Erythroblast (primary cell): ENCODE measurements at places on chromosomes 5 and 9.

GRCh38 chr9:89658401-89658800 lies 53.6 kb downstream of the GADD45G start:
- DNase-seq = no peak

- DNase-seq = no peak
Measured at GRCh38 chr5:78002690-78003089, 226.6 kb upstream of the TBCA start.

- no peak for DNase-seq
Measured at GRCh38 chr5:37090123-37090726, 159.0 kb downstream of the CPLANE1 start.

DNA sequence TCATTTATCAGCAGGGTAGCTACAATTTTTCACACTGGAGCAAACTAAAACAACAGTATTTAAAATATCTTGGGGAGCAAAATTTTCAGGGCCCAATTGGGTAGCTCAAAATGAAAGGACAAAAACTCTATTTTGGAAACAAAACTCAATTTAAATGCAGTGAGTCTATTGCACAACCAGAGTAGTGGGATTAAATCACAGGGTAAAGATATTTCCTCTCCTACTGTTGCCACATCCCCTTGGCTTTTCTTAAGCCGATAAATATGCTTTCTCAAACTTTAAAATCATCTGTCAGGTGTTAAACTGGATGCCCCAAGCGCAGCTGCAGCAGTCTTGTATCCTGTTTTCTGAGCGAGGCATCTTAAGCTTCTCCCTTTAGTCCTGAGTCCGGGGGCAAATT lies 1474.3 kb upstream of the CDH9 start:
- no peak for DNase-seq

GRCh38 chr5:14909369-14909768 lies 37.8 kb upstream of the ANKH start:
- no peak for DNase-seq

- DNase-seq = no peak
Measured at GRCh38 chr9:71562140-71562539, 206.2 kb downstream of the CEMIP2 start.

- DNase-seq = peak; percentile 56
Measured at GRCh38 chr9:103981912-103982311, 112.2 kb upstream of the SMC2 start.

GRCh38 chr5:131366428-131366827 lies 102.6 kb downstream of the CDC42SE2 start:
- no peak for DNase-seq

DNA sequence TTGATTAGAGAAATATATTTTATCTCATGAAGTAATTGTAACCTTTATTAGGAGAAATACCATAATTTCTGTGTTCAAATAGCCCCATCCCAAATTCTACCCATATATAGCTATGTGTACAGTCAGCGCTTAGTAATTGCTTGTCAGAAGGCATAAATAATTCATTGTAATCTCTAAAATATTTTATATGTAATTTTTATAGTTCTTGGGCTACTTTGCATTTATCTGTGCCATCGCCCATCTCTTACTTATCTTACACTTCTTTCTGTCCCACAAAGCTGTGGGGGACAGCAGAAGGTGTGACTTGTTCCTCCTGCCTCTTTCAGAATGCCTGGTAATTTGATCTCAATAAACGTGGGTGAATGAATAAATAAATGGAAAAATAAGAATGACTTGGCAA lies 5.5 kb downstream of the ADAMTSL1 start:
- DNase-seq = no peak

DNA sequence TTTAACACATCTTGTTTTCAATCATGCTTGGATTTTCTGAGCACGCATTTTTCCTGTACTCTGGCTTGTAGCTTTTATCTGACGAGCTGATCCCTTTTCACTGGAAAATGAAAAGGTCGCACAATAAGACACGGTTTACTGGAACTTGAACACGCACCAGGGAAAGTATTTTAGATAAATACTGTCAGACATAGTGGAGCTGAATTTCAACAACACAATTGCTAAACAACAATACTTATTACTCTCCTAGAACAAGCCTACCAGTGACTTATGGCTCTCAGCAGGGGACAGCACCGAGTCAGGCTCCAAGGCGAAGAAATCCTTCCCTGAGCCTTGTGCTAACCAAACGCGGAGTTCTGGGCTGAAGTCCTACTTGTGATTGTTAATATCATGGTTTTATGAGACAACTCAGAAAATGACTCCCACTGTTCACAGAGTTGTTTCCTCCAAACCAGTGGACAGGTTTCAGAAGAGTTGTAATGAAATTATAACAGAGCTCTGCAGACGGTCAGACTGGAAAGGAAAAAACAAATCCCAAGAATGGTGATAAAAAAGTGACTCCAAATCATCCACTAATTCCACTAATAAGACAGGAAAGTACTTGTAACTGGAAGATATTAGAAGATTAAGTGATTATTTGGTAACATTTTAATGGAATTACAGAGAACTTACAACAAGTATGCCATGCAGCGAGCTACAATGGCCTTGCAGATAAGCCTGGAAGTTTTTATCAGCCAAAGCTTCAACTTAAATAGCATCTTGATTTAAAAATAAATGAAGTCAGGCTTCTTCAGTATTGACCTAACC lies 359.6 kb downstream of the EBF1 start:
- DNase-seq = no peak

DNA sequence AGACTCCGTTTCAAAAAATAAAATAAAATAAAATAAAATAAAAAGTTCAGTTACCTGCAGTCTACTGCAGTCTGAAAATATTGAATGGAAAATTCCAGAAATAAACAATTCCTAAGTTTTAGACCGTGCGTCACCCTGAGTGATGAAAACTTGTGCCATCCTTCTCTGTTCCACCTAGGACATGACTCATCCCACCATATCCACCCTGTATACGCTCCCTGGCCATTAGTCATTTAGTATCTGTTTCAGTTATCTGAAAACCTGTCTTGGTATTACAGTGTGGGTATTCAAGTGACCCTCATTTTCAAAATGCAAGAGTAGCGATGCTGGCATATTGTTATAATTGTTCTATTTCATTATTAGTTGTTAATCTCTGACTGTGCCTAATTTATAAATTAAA lies 51.8 kb upstream of the TEX48 start:
- no peak for DNase-seq

DNA sequence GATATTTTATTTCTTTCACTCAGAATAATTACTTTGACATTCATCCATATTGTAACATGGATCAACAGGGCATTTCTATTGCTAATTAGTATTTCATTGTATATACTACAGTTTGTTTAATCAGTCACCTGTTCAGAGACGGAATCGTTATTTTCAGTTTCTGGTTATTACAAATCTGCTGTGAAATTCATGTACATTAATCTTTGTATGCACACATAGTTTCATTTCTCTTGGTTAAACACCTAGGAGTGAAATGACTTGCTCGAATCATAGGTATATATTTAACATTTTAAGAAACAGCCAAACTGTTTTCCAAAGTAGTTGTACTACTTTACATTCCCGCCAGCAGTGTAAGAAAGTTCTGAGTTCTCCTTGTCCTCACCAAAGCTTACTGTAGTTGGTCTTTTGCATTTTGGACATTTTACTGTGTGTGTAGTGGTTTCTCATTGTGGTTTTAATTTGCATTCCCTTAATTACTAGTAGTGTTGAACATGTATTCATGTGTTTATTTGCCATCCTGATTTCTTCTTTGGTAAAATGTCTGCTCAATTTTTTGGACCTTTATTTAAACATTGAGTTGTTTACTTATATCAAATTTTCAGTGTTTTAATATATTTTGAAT lies 198.2 kb downstream of the SAXO1 start:
- no peak for DNase-seq

GRCh38 chr9:106834888-106835287 lies 28.1 kb upstream of the ZNF462 start:
- DNase-seq = no peak

DNA sequence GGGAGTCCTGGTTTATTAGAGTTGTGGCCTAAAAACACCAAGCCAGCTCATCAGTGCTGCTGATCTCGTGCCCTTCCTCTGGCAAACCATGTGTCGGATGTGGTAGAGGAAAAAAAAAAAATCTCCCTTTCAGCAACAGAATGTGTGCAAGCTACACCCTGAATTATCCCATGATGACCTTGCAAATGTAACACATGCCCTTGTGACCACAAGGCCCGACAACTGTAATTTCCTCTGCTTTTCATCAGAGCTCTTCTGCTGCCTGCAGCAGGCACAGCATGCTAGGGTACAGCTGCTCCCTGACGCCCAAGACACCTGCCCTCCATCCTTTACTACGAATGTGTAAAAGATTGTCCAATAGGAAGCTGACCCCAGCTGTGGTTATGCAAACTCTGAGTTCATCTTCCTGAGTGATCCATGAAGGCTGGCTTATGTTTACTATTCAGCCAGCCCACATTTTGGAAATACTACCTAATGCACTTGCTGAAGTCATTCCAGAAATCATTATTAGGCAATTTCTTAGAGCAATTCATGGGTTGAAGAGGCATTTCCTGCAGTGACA lies 14.6 kb upstream of the BNC2 start:
- no peak for DNase-seq
